ENCODE measurements at places on chromosomes 2 and 18.
A peak's percentile ranks its signal among the peaks of the same experiment; 100 is the strongest.

- DNase-seq: no peak
Measured at GRCh38 chr18:58640891-58641610, 12.2 kb upstream of the ALPK2 start.

GRCh38 chr2:218226903-218227302, 9.9 kb downstream of the ARPC2 start:
- DNase-seq: no peak

GRCh38 chr18:2982022-2982421, 30.9 kb downstream of the LPIN2 start:
- no peak for DNase-seq

GRCh38 chr18:34799291-34799690, 89.2 kb downstream of the DTNA start:
- no peak for DNase-seq

- no peak for DNase-seq
Measured at GRCh38 chr2:66013456-66013855, 421.5 kb upstream of the MEIS1 start.

DNA sequence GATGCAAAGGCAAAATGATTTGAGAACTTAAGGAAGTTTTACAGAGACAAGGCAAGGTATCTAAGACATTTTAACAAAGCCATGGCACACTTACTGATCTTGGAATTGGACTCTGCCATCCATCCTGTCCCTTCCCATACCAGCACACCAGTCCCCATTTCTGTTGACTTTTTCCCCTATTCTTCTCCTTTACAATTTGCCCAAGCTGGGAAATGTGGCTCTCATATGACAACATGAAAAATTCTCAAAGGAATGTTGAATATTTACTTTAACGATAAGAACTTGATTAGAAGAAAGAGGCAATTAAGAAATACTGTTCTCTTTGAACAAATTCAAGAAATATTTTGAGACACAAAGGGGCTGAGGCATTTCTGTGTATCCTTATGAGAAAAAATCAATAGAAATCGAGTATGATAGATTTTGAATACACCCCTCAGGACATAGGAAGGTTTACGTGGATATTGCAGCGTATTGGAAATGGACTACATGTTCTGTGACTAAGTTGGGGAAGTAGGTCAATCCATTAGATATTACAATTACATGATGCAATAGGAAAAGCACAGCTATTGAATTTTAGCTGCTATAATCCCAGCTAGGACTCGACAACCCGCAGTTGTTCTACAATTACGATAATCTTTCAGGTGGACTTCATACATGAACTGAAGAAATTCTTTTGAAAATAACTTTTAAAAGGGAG, 201.6 kb downstream of the TRIB2 start:
- no peak for DNase-seq

DNA sequence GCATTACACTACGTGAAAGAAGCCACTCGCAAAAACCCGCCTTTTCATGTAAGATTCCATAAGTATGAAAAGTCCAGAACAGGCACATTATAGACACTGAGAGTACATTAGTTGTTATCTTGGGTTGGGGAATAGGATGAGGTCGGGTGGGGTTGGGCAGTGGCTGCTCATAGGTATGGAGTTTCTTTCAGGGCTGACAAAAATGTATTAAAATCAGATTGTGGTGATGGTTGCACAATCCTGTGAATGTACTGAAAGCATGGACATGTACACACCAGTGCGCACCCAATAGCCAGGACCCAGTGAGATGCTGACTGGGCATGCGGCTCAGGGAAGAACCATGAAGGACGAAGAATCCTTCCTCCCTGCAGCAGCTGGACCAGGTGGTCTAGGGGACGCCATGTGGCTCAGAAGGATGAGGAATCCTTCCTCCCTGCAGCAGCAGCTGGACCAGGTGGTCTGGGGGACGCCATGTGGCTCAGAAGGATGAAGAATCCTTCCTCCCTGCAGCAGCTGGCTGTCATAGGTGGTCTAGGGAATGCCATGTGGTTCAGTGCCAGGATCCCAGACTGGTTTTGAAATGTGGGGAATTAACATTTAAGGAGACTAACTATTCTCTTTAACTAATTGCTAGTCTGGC, 50.1 kb downstream of the MBP start:
- DNase-seq: no peak

GRCh38 chr2:179195141-179195540, 69.5 kb downstream of the SESTD1 start:
- DNase-seq: no peak

GRCh38 chr2:85953476-85953875, 64.7 kb upstream of the ST3GAL5 start:
- no peak for DNase-seq

DNA sequence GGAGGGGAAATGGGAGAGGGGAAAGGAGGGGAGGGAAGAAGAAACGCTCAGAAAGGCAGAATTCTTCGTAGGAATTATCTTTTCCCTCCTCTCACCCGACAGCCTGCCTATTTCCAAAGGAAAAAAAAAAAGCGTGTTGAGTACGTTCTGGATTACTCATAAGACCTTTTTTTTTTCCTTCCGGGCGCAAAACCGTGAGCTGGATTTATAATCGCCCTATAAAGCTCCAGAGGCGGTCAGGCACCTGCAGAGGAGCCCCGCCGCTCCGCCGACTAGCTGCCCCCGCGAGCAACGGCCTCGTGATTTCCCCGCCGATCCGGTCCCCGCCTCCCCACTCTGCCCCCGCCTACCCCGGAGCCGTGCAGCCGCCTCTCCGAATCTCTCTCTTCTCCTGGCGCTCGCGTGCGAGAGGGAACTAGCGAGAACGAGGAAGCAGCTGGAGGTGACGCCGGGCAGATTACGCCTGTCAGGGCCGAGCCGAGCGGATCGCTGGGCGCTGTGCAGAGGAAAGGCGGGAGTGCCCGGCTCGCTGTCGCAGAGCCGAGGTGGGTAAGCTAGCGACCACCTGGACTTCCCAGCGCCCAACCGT, at the start of gene GAD1:
TSS of gene GAD1 (plus strand) at position 384 of the 589 bp plus-strand sequence. CDS start 1,705 bp downstream, outside the sequence.
- peak; percentile 59 for DNase-seq

DNA sequence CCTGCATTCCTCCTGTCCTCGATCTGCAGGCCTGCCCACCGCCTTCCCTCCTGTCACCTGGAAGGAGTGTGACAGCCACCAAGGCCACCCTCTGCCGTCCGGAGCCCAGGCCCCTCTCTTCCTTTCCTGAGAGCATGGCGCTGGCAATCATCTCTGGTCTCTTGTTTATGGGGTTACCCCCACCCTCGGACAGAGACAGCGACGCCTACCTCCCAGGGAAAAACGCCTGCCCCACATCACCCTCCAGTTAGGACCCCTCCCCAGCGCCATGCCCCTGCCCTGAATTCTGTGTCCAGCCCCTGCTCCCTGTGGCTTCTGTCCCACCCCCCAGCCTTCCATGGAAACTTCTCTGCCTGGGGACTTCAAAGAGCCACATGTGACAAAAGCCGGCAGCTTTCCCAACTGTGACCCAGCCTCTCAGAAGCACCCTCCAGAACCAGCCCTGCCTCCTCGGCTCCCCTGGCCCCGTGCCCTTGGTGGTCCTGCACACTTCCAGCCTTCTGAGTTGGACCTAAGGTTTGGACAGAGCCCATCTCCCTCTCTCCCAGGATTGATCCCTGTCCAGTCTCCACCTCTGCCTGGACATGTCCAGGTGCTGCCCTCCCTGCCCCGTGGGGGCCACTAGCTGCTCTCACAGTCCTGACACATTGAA, 145.0 kb upstream of the HDAC4 start:
- no peak for DNase-seq

GRCh38 chr2:108835040-108835439, 48.5 kb downstream of the CCDC138 start:
- no peak for DNase-seq

- no peak for DNase-seq
Measured at GRCh38 chr2:139162456-139162855, 382.3 kb upstream of the NXPH2 start.

DNA sequence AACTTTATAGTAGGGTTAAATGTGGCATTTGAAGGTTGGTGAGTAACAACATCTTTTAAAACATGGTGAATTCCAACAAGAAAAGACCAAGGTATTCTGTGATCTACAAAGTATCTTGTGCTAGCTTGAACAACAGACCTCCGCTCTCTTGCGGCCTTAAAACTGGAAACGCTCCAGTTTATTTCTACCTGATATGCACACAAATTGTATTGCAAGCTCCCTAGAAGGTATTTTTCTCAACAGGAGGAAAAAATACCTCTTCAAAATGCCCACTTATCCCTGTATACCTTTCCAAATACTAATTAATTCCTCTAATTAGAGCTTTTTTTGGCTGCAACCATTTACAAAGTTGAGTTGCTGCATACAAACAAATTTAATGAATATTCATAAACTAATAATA, 69.5 kb downstream of the KCNH7 start:
- DNase-seq: no peak

- no peak for DNase-seq
Measured at GRCh38 chr2:16332681-16333557, 332.7 kb downstream of the CYRIA start.

All from NCI-H1694 (cell line).